ENCODE measurements at places on chromosomes 6 and 20. TPM values are rescaled to one million over a fixed set of nuclear protein-coding genes. Genes with fewer than 3 reads are reported as not detected.

- H3K4me3 ChIP-seq, result no peak overlapping the region
- H3K36me3 ChIP-seq, result peaks cover 14% of the 10 kb centered on the region
- H3K4me1 ChIP-seq, result peaks cover 21% of the 10 kb centered on the region
- no peaks in the 10 kb centered on the region for H3K27me3 ChIP-seq
These were observed 5.6 kb downstream of the TAGAP start for GRCh38 chr6:159038914-159039884.

DNA sequence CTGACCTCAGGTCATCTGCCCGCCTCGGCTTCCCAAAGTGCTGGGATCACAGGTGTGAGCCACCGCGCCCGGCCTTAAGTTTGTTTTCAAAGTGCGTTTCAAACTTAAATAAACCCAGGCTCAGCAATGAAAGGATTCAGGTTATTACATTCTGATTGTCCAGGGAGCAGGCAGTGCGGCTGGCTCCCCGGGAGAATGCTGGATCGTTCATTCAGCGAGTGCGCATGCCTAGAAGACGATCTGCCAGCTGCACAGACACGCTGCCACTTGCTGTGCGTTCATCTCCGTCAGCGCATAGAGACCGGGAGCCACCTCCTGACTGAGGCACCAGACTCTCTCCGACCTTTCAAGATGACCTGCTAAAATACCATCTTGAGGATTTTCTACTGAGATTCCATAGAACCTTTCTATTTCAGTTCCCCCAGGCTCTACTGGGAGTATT, 163.9 kb upstream of the ZNF217 start:
- DNase-seq, result no peak
- H3K27ac ChIP-seq, result no peak overlapping the region
- peaks cover 8% of the 10 kb centered on the region for H3K4me1 ChIP-seq
- no peaks in the 10 kb centered on the region for H3K27me3 ChIP-seq

GRCh38 chr20:49181265-49181877, 6.8 kb downstream of the STAU1 start:
- H3K4me3 ChIP-seq, result no peak overlapping the region
- H3K4me1 ChIP-seq, result peaks cover 22% of the 10 kb centered on the region
- H3K36me3 ChIP-seq, result no peaks in the 10 kb centered on the region
- H3K27me3 ChIP-seq, result no peaks in the 10 kb centered on the region
- H3K27ac ChIP-seq, result no peak overlapping the region

DNA sequence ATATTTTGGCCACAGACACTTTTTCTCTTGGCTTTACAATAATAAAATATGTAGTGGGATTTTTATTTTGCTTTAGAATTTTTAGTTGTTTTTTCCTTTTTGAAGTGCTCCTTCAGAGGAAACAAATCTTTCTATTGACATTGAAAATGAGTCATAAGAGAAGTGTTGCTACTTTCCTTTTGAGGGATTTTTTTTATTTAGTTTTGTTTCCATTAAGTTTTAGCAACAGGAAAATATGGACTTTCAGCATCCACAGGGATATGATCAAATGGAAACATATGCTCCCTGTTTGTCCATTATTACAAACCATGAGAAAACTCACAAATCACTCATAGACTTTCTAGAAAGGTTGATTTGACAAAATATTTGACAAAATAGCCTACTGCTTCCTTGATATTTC, 65.3 kb upstream of the BMP2 start:
- no peak for DNase-seq
- H3K4me3 ChIP-seq, result no peak overlapping the region
- H3K36me3 ChIP-seq, result no peaks in the 10 kb centered on the region

GRCh38 chr6:44001318-44002066, 125.8 kb downstream of the MRPL14 start:
- DNase-seq, result no peak
- H3K4me3 ChIP-seq, result peak overlapping the region; percentile 52
- no peaks in the 10 kb centered on the region for H3K27me3 ChIP-seq
- H3K4me1 ChIP-seq, result no peaks in the 10 kb centered on the region
- no peak overlapping the region for H3K27ac ChIP-seq

DNA sequence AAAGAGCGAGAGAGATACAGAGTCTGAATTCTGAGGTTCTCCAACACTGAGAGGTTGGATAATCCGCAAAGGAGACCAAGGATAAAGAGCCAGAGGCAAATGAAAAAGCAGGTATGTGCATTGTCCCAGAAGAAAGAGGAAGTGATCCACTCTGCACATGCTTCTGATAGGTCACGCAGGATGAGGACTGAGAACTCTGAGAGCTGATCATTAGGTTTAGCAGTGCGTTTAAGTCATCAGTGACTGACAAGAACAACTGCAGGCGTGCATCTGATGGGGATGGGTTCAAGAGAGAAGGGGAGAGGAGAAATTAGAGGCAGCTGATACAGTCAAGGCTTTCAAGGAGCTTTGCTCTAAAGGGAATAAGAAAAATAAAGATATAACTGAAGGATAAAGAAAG, 301.2 kb upstream of the SGK1 start:
- no peaks in the 10 kb centered on the region for H3K36me3 ChIP-seq
- H3K4me3 ChIP-seq, result no peak overlapping the region
- H3K4me1 ChIP-seq, result no peaks in the 10 kb centered on the region

Gene GSTA2
- not detected for total RNA-seq

- H3K27me3 ChIP-seq, result no peaks in the 10 kb centered on the region
- H3K4me3 ChIP-seq, result no peak overlapping the region
- peak overlapping the region; percentile 10 for H3K27ac ChIP-seq
- peaks cover 43% of the 10 kb centered on the region for H3K4me1 ChIP-seq
- DNase-seq, result peak; percentile 87
These were observed 69.0 kb downstream of the MOCS1 start for GRCh38 chr6:39865011-39865888.

Gene TINAG
- not detected for total RNA-seq

DNA sequence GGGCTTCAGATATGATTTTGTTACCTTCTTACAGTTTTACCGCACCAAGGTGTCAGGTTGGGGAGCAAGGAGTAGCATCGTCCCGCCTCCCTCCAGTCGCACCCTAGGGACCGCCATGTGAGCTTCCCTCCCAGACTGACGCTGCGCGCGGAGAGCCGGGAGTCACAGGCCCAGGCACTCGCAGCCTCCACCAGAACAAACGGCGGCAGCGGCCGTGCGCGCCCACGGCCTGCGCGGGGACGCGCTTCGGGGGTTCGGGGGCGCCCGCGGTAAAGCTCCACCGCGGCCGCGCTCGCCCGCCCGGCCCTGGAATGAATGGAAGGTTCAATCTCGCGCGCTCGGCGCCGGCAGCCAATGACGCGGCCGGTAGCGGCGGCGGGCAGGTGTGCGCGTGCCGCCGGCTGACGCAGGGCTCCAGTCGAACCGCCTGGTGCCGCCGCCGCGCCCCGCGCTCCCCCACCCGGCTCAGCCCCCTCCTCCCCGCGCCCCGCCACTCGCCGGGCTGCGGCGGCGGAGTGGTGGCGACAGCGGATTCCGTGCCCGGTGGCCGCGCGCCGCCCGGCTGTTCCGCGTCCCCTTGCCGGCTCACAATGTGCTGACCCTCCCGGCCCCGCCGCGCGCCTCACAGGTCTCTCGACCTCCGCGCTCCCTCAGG, 16.5 kb upstream of the LIN28B start:
- DNase-seq, result no peak
- no peak overlapping the region for H3K27ac ChIP-seq
- H3K4me1 ChIP-seq, result no peaks in the 10 kb centered on the region
- no peak overlapping the region for H3K4me3 ChIP-seq
- no peaks in the 10 kb centered on the region for H3K36me3 ChIP-seq

- no peak overlapping the region for H3K27ac ChIP-seq
- no peaks in the 10 kb centered on the region for H3K27me3 ChIP-seq
- DNase-seq, result no peak
These were observed 124.7 kb upstream of the GPR6 start for GRCh38 chr6:109853426-109853825.

GRCh38 chr6:42260396-42260888, 42.8 kb upstream of the MRPS10 start:
- H3K36me3 ChIP-seq, result no peaks in the 10 kb centered on the region
- DNase-seq, result no peak
- no peak overlapping the region for H3K4me3 ChIP-seq
- H3K27ac ChIP-seq, result no peak overlapping the region

- DNase-seq, result no peak
- H3K36me3 ChIP-seq, result no peaks in the 10 kb centered on the region
- H3K27me3 ChIP-seq, result no peaks in the 10 kb centered on the region
- H3K4me1 ChIP-seq, result peaks cover 71% of the 10 kb centered on the region
These were observed 5.8 kb downstream of the HMGA1 start for GRCh38 chr6:34242252-34243130.

GRCh38 chr20:53738039-53738944, 144.7 kb upstream of the ZNF217 start:
- peak; percentile 70 for DNase-seq
- no peaks in the 10 kb centered on the region for H3K27me3 ChIP-seq
- H3K27ac ChIP-seq, result peak overlapping the region; percentile 84
- H3K4me3 ChIP-seq, result no peak overlapping the region
- no peaks in the 10 kb centered on the region for H3K36me3 ChIP-seq
- H3K4me1 ChIP-seq, result no peaks in the 10 kb centered on the region

Measured in tibial nerve (tissue), 4 donors.